ENCODE measurements at places on chromosomes 11 and 22. TPM values are rescaled to one million over a fixed set of nuclear protein-coding genes. Genes with fewer than 3 reads are reported as not detected.

Gene BATF2
- 0.65 TPM for total RNA-seq

Gene OR4C16
- total RNA-seq, result not detected

Gene SMTNL1
- total RNA-seq, result not detected

Gene OR52E8
- not detected for total RNA-seq

Gene CTSW
- total RNA-seq, result 0.81 TPM

Gene LRRC32
- 2.4 TPM for total RNA-seq

Gene TRIM51
- not detected for total RNA-seq

Gene GLB1L3
- total RNA-seq, result 0.16 TPM
